Right renal pelvis (tissue), 4 donors: ENCODE measurements at places on chromosomes 13 and 19.

DNA sequence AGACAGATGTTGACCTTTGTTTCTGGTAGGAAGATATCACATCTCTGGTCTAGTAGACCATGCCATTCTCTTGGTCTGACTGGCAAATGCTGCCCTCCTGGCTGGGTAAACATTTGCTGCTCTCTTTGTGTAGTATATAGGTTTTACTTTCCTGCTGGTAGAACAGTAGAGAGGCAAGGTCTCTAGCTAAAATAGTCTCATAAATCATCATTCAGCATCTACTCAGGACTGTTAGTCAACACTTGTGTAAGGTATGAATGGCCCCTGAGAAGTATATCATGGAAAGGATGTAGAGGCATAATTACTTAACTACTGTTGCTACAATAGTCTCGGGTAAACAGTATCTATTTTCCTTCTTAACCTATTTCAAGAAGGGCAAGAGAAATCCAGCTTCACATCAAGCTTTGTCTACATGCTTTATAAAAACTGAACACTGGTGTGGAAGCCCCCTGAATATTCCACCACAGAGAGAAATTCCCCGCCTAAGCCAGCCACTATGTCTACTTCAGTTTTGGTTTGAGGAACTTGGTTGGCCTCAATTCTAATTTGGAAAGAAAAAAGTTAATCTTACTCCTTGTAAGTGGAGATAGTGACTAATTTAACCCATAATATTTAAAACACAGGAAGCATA, 18.4 kb upstream of the MYCBP2 start:
- DNase-seq, result no peak

GRCh38 chr19:17327654-17328516, 6.8 kb downstream of the ANO8 start:
- peak; percentile 57 for DNase-seq

DNA sequence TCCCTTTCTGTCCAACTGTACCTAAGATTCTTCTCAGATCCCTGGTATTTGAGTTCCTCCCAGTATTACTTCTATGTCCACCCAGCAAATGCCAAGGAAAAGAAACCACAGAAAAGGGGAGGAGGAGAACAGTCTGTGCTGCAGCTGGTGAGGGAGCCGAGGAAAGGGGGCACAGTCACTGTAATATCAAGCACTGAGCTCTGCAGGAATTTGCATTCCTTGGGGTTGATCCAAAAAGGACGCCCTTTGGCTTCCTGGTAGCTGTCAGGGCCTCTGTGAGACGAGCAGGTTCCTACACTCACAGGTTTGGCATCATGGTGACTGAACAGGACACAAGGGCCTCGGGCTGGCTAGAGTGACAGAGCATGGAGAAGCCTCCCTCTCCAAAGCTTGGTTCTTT, 273.4 kb downstream of the NHLRC3 start:
- DNase-seq, result no peak

DNA sequence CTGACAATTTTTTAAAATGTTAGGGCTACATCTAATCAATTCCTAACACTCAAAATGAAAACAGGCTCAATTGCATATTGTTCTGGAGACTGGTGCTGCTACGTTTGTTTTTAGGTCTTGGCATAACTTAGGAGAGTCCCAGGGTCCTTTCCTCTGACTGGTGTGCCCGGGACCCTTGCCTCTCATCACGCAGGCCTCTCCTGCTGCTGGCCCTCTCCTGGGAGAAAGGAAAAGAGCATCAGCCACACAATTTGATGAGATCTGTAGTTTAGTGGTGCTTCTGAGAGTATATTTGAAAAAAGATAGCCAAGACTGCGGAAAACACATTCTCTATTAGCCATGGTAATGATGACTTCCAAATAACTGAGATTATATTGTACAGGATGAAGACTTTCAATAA, 380.0 kb downstream of the KLF12 start:
- no peak for DNase-seq

- DNase-seq, result no peak
These were observed 35.7 kb downstream of the DZIP1 start for GRCh38 chr13:95608640-95609323.

DNA sequence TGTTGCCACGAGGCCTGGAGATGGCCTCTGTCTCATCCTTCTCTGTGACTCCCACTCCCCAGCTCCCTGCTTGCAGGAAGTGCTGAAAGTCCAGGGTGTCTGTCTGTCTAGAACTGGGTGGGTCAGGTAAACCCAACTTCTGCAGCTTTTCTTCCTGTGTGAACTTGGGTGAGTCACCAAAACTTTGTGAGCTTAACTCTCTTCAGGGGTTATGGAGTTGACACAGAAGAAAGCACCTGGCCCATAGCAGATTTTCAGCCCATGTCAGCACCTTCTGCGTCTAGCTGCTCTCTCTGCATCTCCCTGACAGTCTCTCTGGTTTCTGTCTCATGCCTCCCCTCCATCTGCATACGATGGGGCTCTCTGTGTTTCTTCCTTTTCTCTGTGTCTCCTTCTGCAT, 4.2 kb upstream of the CACNG7 start:
- DNase-seq, result no peak

- no peak for DNase-seq
These were observed 3.9 kb downstream of the LACC1 start for GRCh38 chr13:43883631-43884030.

- no peak for DNase-seq
These were observed 270.6 kb downstream of the FGF14 start for GRCh38 chr13:102131246-102131645.

DNA sequence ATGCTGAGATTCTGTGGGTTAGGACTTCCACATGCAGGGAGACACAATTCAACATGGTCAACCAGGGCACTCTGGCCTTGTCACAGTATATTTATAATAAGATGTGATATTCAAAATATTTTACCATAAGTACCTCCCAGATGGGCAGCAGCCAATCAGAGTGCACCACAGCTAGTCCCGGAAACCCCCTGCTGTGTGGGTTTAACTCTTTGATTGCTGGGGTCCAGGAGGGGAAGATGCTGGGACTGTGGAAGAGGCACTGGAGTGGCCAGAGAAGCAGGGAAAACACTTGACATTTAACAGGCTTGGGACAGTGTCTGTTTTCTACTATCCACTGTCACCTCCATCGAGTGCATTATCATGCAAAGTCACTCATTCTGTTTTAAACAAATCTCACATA, 99.0 kb downstream of the MBNL2 start:
- no peak for DNase-seq

DNA sequence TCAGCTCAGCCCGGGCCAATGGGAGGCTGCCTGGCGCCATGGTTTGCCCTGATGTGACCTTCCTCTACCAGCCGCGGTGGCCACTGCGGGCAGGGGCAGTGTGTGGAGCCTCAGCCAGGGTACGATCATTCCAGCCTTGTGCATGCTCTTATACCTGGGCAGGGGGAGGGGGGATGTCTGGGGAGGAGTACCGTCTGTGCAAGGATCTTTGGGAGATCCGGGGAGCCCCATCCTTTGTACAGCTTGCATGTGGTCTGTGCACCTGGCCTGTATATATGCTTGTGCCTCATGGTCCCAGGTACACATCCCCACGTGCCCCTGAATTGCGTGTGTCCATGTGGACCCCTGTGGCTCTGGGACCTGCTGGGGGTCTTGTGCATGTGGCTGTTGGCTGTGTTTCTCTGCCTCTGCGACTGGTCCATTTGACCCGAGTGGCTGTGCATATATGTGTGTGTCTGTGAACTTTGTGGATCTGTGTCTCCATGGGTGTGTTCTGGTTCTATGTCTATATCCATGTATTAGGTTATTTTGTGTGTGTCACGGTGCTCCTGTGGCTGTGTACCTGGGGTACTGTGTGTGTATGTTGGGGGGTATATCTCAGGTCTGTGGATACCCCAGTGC, 12.8 kb upstream of the NANOS3 start:
- no peak for DNase-seq

DNA sequence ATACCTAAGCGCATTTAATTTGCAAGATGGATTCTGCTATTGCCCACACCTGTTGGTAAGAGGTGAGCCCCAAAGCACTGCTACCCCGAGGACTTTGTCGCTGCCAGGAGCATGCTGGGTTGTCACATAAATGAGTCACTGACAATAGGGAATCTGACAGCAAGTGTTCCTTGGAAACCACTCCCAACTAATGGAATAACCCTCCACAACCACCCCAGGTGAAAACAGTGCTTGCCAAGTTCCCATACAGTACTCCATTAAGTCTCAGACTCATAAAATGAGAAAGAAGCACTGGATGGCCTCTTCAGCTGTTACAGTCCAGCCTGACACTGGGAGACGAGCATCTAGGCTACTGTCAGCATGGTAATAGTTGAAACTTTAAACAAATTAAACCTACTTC, 108.6 kb downstream of the EFNB2 start:
- DNase-seq, result no peak
